ENCODE measurements at places on chromosomes 3 and 15. TPM values are rescaled to one million over a fixed set of nuclear protein-coding genes. Genes with fewer than 3 reads are reported as not detected.

GRCh38 chr3:39130693-39131265, 22.6 kb downstream of the CSRNP1 start:
- no peak for DNase-seq
- H3K36me3 ChIP-seq = no peaks in the 10 kb centered on the region
- H3K27ac ChIP-seq = no peak overlapping the region
- no peaks in the 10 kb centered on the region for H3K27me3 ChIP-seq

DNA sequence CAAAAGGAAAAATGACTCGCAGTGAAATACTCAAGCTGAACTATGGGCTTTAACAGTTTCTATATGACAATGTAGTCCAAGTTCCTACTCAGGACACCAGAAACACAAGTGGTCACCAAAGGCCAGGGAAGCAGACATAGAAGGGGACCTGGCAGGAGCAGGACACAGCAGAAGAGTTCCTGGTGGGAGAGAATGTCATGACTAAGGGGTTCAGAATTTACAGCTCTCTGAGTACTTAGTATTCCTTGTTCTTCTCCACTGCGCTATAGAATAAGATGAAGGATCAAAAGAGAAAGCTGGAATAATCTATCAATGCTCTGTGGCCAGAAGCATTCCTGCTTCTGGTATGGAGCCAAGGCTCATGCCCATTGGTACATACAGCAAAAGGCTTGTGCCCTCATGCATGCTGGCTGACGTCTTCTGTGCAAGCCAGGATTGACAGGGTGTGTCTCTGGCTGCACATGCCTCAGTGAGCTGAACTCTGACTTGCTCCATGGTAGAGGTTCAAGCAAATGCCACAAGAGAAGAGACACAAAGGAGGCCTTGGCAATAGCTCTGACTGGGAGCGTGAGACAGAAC, 128.7 kb upstream of the SLC2A2 start:
- no peak overlapping the region for H3K4me3 ChIP-seq
- no peaks in the 10 kb centered on the region for H3K36me3 ChIP-seq
- H3K4me1 ChIP-seq = no peaks in the 10 kb centered on the region
- no peak overlapping the region for H3K27ac ChIP-seq
- DNase-seq = no peak

Gene LDHAL6B
- polyA plus RNA-seq = not detected

- H3K27me3 ChIP-seq = no peaks in the 10 kb centered on the region
- no peak for DNase-seq
- H3K4me1 ChIP-seq = peaks cover 3% of the 10 kb centered on the region
- no peak overlapping the region for H3K27ac ChIP-seq
- no peaks in the 10 kb centered on the region for H3K36me3 ChIP-seq
Measured at GRCh38 chr15:71219645-71220044, 104.4 kb downstream of the THSD4 start.
